Fibroblast of skin of scalp (primary cell): ENCODE measurements at places on chromosomes 13 and 19.
A peak's percentile ranks its signal among the peaks of the same experiment; 100 is the strongest.

GRCh38 chr13:32314271-32315237, 609 bp downstream of the ZAR1L start:
- peak; percentile 45 for DNase-seq

DNA sequence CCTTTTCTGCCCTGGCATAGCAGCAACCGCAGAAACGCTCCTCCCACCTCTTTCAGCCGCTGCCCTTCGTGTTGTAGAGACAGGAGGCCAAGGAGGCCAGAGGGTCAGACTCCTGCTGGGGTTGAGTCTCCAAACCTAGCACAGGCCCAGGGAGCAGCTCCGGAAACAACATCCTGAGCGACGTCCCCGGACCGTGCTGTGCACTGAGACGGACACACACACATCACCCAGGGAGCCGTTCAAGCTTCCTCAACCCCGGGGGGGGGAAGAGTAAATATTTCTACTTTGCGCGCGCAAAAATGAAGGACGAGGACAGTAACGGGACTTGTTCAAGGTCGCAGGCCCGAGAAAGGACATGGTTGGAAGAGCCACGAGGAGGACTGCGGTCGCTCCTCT, 657 bp downstream of the ZNF550 start:
- DNase-seq, result peak; percentile 8

DNA sequence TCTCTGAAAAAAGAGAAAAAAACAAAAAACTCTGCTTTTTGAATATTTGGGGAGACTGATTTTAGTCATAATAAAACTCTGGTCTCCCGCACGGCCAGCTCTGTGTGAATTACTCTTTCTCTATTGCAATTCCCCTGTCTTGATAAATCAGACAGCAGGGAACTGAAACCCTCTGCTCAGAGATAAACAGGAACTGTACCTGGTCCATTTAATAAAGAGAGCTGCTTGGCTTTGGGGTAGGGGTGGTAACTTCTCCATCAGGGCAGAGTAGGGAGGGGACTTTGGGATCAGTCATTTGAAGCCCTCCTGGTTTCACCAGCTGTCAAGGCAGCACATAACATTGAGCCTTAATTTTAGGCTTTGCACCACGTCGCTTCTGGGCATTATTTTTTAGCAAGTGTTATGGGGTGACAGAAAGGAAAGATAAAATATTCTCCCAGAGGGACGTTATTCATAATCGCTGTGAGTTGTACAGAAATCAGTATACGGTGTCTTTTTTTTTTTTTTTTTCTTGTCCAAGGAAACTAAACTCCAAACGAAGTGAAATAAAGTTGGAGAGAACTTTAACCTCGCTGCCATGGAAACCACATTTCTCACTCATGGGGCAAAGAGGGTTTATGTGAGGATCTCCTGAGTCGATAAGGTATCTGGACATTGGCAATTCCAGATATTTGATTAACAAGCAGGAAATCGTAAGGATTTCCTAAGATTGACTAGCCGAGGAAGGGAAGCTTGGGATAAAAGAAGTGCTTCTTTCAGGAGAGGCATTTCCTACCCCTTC, 99.0 kb upstream of the MRI1 start:
- no peak for DNase-seq

DNA sequence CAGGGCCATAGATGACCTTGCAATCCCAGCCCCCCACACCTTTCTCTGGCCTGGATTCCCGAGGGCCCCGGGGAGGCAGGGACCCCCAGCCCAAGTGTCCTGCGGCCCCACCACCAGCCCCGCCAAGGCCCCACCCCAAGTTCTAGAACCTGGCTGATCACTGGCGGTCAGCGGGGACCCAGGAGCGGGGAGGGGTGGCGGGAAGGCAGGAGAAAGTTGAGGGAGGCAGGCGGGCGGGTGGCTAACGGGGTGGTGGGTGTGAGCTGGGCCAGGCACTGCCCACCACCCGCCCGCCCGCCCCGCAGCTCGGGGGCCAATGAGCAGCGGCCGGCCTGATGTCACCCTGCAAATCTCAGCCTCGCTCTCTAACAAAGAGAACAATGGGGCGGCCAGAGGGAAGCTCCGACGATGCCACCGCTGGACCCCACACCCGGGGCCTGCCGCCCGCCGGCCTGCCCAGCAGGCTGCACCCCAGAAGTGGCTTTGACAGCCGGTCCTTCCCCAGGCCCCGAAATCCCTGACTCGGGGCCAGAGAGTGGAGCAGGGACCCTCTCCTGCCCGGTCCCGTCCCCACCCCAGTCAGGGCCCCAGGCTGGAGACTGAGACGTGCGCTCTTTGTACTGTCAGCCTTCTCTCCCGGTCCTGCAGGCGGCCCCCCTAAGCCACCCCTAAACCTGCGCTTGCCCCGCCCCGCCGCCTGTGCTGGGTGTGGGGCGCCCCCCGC, 1.6 kb downstream of the MEX3D start:
- DNase-seq, result peak; percentile 85

DNA sequence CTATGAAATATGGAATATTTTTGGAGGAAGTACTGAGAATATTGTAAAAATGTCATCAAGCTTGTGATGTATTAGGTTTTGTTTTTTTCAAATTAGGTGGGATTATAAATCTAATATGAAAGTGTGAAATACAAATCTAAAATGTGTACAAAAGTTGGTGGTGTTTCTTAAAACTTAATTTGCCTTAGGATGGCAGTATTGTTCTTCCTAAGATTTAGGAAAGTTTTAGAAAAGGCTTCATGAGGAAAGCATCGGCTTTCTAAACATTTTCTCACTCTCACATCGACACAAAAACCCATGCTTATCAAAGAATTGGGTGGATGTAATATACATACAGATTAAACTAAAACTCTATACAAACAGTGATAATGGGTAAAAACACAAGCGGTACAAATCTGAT, 972.0 kb upstream of the PCDH20 start:
- DNase-seq, result no peak

DNA sequence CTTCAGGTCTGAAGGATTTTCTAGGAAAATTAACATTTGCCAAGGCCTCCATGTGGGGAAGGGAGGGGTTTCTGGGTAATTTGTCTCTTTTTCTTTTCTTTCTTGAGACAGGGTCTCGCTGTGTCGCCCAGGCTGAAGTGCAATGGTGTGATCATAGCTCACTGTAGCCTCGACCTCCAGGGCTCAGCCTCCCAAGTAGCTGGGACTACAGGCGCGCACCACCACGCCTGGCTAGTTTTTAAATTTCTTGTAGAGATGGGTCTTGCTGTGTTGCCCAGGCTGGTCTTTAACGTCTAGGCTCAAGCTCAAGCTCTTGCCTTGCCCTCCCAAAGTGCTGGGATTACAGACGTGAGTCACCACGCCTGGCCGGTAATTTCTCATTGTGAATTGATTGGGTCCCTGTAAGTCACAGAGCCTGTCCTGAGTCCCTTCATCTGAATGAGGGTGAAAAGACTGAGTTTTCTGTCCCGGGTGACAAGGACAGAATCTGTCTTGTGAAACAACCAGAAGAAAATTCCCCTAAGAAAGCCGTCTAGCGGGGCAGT, 10.0 kb upstream of the SPC24 start:
- DNase-seq, result peak; percentile 29

DNA sequence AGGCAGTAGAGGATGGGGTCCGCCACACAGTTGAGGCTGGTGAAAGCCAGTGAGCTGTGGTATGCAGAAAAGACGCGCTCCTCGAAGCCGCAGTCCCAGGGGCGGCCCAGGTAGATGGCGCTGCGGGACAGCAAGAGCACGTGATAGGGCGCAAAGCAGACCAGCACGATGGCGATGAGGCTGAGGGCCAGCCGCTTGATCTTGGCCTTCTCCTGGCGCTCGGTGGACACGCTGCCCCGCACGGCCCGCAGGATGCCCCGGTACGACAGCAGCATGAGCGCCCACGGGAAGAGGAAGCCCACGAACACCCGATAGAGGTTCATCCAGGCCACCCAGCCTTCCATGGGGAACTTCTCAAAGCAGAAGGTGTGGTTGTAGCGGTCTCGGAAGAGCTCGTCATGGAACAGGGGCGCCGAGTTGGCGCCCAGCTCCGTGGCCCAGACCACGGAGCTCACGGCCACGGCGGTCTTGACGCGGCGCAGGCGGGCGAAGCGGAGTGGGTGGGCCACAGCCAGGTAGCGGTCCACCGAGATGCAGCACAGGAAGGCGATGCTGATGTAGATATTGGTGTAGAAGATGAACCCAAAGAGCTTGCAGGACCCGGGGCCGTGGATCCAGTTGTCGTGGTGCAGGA, 6.5 kb upstream of the OPA3 start:
- DNase-seq, result peak; percentile 40

- peak; percentile 20 for DNase-seq
Measured at GRCh38 chr19:40744554-40745401, 5.5 kb downstream of the ACTMAP start.

DNA sequence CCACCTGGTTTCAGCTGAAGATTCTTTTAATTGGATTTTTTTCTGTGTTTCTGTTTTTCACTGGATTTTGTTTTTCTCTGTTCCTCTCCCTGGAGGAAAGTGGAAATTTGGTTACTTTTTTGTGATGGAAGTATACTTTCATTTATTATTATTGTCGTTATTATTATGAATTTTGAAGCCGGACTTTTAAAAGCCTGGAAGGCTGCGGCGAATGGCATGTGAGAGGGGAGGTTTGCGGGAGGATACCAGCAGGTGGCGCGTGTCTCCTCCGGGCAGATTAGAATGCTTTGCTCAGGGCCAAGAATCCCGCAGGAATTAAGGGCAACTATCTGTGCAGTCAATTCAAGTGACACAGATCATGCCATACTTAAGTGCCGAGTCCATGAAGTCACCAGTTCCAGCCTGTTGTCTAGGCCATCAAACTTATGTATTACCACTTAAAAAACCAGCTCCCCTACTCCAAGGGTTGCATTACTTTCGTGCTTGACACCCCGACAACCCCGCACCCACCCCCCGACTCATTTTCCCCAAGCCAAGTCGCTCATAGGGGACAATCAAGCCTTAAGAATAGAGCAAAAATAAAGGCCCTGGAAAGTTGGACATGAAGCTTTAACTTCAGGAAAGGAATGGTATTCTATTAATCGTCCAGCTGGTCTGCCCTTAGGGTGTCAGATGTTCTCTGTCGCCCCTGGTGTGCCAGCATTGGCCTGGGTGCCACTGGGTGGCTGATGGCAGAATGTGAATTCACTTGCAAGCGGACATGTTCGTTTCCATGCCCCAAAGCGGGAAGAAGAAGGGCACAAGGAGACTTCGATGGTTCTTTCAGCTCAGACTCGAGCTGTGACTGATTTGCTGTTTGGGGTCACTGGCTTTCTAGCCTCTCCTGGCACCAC, 1.3 kb upstream of the LRCH1 start:
- DNase-seq, result peak; percentile 86

- DNase-seq, result peak; percentile 25
Measured at GRCh38 chr19:3609779-3610719, 3.4 kb upstream of the TBXA2R start.

- DNase-seq, result peak; percentile 69
Measured at GRCh38 chr13:101398191-101398590, 18.1 kb downstream of the NALCN start.

DNA sequence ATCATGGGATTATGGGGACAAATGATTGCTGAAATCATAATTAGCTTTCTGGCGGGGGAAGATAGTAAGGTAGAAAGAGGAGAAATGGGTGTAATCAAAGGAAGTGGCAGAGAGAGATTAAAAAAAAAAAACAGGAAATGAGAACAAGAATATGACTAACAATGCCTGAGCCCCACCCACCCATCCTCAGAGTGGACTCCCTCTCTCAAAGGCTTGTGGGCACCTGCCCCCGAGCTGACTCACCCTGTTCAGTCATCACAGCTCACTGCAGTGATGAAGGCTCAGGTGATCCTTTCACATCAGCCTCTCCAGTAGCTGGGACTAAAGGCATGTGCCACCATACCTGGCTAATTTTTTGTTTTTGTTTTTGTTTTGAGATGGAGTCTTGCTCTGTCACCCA, 26.4 kb upstream of the TPT1 start:
- DNase-seq, result peak; percentile 76

DNA sequence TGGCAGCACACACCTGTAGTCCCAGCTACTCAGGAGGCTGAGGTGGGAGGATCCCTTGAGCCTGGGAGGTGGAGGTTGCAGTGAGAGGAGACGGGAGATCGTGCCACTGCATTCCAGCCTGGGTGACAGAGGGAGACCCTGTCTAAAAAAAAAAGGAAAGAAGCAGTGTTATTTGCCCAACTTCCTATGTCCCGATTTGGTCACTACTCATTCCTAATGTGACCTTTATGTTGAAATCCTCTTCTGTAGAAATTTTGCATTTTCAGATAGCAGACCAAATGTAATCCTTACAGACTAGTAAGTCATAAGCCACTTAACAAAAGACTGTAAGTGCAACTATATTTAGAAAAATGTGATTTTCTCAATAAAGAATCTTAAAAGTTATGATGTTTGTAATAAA, 18.2 kb upstream of the STK24 start:
- DNase-seq, result no peak

GRCh38 chr13:96993634-96994016, 651 bp downstream of the OXGR1 start:
- DNase-seq, result no peak

DNA sequence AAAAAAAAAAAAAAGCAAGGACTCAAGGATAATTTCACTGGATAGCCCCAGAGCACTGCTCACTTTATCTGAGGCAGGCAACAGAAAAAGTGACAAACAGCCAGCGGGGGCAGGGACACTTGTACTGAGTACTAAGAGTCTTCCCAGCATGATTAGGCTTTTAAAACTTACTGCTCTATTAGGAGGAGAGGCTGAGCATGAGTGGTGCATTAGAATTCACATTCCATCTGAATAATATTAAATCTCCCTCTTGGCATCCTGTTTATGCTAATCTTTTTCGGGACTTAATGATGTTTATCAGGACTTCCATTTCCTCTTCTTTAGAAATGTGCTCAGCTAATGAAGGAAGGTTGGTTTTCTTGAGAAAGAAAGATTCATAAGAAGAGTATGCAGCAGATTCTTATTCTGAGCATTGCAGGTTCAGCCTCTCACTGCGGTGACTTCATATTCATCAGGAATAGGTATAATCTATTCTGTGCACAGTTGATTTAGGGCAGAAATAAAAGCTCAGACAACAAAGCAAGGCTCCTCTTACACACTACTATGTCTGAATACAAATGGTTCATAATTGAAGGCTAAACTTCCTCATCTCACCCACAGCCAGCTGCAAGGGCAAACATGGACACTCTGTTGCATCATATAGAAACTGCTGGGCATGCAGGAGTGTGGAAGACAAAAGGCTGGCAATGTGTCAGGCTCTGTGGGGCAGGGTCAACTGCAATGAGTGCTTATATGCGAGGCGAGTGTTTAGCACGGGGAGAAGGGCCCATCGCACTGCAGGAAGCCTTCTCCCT, 107.0 kb downstream of the KL start:
- DNase-seq, result peak; percentile 46

DNA sequence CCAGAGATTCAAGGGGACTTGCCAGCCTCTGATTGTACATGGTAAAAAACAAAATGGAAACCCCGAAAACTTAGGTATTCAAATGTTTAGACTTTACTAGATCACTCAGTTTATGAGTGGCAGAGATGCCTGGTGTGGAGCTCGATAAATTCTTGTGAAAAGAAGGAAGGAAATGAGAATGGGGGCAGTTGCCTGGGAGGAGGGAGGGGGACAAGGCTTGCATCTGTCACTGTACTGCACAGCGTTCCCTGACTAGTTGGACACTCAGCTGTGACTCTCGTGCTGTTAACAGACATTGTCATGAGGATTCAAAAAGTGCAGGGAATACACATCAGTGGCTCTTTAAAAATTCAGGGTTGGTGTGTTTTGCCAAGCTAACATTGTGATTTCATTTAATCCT, 232.9 kb downstream of the ZIC5 start:
- no peak for DNase-seq

GRCh38 chr19:799076-799881, 2.0 kb downstream of the PTBP1 start:
- DNase-seq, result peak; percentile 67

- DNase-seq, result peak; percentile 72
Measured at GRCh38 chr13:74287724-74288169, 153.5 kb upstream of the KLF12 start.
